H54 (cell line): ENCODE measurements at places on chromosomes 12 and 14.

DNA sequence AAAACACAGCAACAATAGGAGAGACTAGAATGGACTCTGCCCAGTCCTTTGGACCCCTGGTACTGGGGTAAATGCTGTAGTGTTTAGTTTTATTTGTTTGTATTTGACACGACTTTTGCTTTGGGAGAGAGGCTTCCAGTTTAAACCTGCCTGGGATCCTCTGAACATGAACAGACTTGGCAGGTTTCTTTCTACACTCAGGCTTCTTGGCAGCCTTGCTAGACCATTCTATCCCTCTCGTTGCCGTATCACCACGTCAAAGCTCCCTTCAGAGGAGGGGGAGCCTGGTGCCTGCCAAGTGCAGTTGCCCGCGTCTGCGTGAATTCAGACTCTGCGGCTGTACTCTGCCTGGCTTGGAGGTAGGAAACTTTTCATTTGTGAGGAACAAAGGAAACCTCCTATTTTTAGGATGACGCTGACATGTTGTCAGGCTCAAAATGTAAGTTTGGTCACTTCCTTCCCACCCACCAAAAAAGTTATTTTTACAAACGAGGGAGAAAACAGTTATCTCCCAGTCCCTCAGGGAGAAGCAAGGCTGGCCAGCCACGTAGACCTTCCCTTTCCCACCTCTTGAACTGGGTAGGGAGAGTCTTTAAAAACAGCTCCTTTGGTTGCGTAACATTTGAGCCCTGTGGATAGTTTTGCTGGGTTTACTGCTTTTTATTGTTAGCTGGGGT, 25.9 kb downstream of the CD9 start:
- no peak for DNase-seq

DNA sequence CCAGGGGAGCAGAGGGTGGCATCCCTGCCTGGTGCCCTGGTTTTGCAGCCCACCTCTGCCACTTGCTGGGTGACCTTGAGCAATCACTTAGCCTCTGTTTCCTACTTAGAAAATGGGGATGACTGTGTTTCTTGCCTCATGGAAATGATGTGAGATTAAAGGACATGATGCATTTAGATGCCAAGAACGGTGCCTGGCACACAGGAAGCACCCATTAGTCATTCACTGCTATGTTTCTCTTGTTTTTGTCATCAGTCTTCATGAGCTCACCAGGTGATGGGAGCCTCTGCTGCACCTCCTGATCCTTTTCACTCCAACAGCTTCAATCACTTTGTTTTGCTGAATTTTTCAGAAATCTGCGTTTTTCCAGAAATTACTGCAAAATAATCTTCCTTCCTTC, 23.6 kb upstream of the ATF1 start:
- DNase-seq = no peak

- DNase-seq = no peak
These were observed 8.4 kb upstream of the MYF6 start for GRCh38 chr12:80698847-80699542.

- no peak for DNase-seq
These were observed 10.4 kb upstream of the OSBPL8 start for GRCh38 chr12:76569685-76570604.

DNA sequence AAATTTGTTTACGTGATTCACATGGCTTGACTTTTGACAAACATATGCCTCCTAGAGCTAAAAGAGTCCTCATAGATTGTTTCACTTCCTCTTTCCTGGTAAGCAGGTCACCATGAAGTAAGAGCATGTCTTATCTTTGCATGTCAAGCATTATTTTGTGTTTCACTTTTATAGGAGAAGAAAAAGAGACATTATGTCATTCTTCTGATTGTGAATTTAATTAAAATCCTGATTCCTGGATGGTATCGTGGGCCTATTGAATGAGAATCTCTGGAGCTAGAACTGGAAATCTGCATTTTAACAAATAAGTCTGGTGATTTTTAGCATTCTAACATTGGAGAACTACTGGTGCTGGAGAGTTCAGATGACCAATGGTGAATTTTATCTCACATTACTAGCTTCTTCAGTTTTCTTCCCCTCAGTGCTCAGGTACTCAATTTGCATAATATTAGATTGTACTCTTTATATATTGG, 218.6 kb upstream of the ATP2B1 start:
- no peak for DNase-seq

DNA sequence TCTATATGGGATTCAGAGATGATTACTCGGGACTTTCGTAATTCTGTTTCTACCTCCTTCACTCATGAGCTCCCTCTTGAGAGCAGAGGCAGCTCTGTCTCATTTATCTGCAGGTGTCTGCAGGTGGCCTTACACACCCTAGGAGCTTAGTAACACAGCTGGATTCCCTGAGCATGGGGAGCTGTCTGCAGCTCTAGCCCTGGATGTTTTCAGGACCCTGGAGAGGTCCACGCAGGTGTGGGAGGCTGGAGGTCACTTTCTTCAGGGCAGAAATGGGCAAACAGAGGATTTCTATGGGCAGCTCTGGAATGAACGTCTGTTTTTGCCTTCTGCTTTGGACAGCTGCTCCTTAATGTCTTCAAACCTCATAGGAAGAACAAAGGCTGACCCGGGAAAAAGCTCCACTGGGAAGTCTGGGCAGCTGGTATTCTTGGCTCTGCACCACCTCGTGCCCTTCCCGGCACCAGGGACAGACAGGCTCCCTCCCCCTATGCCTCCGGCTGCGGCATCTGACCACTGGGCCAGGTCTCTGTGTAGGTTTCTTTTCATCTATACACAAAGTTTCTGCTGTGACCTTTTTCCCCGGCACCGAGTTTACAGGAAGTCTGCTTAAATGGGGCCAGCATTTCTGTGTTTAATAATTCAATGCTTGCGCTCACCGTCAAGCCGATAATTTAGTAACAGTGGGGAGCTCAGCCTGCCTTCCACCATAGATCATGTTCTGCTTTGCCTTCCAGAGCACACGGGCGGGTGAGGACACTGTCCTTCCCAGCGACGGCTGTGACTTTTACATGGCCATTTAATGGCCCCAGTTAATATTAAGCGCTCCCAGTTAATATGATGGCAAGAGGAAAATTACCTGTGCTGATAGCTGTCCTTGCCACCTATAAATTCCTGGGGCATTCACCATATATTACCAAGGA, 320.2 kb upstream of the SFSWAP start:
- no peak for DNase-seq

GRCh38 chr14:57199921-57200320, 68.8 kb downstream of the EXOC5 start:
- DNase-seq = no peak

DNA sequence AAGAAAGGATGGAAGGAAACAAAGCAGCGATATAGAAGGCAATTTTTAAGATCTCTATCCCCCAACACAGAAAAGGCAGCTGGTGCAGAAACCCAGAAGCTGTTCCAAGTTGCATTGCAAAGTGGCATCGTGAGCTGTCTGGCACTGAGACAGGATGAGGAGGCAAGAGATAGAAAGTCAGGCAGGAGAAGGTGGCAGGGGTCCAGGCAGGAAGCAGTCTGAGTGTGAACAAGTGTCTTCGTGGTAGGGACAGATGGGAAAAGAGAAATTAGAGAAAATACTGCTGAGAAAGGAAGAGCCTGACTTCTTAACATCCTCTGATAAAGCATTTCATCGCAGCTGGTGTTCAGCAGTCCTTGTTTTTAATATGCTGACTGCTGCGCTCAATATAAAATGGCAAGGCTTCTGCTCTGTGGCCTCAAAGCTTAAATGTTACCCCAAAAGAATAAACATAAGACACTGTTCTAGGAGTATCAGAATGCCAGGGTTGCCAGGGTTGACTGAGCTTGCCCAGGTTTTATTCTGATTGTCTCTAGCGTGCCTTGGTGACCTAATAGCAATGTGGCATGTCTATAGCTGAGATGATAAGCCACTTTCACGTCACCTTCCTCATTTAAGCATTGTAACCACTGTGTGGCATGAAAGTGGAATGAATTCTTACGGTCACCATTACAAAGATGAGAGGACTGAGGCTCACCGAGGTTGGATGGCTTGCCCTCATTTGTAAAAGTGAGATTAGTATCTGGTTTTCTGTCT, 397.6 kb downstream of the NUAK1 start:
- no peak for DNase-seq

DNA sequence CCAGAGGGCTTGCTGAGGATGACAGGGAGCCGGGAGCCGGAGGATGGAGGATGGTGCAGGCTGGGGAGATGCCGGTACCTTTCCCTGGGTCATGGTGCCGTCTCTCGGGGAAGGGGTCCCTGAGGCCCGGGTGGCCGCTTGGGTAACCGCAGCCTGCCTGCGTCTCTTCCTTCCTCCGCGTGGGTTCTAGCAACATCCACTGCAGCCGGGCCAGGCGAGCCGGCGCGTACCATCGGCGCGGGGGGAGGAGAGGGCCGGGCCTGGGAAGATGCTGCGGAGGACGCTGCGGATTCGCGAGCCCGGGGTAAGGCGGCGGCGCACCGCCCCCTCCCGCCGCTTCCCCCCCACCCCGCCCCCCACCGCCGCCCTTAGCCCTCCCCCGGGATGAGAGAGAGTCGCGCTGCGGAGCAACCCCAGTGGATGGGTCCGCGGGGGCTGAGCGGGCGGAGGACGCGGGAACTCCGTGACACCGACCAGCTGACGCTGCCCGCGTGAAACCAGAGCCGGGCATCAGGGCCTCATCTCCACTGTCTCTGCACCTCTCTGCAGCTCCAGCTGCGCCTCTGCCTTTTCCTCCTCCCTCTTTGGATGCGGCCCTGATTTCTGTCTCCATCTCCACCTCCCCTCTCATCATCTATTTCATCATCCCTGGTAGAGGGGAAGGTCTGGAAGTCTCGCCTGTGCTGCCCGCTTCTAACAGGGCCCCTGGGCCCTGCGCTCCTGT, at the start of gene FAIM2:
TSS of gene FAIM2 (minus strand) at position 201 of the 724 bp plus-strand sequence. CDS start at position 93, 108 bp downstream.
- no peak for DNase-seq

DNA sequence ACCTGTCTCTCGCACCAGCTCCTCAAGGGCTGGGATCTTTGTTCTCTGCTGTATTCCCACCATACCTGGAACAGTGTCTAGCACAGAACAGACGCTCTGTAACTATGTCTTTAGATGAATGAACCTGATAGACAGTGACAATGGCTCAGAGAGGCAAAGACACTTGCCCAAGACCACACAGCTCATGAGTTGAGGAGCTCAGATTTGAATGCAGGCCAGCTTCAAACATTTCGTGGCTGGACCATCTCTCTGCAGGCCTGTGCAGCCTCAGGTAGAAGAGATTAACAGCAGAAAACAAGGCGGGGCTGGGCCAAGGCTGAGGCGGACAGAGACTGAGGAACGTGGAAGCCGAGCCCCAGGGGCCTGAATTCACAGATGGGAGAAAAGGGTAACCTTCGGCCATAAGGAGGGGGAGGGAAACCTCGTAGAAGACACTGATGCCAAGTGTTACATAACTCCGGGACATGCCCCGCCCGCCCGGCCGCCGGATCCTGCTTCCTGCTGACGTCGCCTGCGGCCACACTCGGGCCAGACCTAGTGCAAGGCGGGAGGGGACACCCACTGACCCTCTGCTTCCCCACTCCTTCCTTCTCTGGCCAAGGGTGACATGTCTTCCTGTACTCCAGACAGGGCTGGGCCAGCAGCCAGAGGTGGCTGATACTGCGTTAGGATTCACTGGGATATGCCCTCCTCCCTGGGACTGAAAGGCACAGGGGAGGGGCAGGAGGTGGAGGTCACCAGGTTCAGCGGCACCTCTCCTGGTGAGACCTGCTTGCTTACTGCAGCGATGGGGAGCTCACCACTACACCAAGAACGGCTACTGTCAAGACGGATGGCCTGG, 86.8 kb downstream of the RFLNA start:
- no peak for DNase-seq

- DNase-seq = no peak
These were observed 71.1 kb downstream of the PTPRR start for GRCh38 chr12:70849265-70849960.

DNA sequence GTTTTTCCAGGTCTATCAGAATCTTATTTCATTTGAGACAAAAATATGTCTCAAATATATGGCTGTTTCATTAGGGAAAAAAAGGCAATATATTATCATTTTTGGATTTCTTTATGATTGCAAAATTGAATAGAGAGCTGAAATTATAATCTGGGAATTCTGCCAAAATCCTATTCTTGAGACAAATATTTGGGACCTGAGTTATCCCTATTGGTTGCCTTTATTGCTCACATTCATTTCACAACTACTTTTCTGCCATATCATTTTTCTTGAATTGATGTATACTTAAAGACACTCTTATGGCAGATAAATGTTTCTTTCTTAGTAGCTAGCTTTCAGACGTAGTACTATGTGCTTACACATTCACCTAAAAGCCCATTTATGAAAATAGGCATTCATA, 241.6 kb upstream of the NOVA1 start:
- DNase-seq = no peak

DNA sequence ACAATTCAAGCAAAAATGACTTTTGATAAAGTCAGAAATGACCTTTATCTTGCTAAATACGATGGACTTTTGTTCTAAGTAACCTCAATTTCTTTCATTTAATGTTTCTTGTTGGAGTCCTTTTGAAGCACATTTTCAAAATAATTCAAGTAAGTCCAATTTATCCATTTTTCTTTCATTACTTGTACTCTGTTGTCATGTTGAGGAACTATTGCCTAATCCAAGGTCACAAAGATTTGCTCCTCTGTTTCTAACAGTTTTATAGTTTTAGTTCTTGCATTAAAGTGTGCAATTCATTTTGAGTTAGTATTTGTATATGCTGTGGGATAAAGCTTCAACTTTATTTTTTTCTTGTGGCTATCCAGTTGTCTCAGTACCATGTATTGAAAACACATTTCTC, 66.7 kb downstream of the CCER1 start:
- no peak for DNase-seq

DNA sequence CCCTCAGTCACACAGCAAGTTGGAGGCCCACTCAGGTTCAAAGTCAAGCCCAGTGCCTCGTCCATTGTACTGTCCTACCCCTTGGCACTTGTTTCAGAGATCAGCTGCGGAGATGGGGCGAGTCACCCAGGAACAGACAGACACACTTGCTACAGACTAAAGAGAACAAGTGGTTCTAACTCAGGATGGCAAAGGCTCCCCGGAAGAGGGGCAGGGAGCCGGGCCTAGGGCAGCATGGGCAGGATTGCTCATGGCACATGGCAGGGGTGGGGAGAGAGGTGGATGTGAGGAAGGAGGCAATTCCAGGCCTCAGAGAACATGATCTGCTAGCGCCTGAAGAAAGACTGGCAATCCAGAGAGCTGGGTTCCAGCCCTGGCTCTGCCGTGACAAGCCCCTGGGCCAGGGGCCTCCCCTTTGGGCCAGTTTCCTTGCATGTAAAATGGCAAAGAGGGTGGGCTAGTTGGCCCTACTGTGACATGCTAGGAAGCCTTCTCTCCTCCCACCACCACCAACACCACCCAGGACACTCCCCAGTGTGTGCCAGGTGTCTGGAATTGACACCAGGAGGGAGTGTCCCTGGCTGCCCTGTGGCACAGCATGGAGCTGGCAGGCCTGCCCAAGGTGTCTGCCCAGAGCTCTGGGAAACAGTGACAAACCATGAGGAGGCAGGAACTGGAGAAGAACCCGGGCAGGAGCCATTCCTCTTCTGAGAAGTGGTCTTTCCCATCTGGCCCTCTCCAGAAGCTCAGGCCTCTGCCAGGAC, 24.0 kb upstream of the IRF2BPL start:
- no peak for DNase-seq

DNA sequence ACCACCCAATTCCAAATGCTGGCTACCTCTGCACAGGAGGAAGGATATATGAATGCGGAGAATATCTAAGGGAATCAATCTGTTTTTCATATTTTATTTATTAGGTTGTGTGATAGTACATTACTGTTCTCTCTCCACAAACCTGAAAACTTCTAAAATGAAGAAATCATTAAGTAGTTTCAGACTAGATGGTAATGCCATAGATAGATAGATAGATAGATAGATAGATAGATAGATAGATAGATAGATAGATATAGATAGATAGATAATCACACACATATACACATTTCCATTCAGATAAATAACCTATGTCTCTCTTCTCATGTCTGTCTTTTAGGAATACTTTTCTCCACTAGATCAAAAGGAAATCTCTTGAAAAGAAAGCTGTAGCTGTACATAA, 126.1 kb upstream of the TSPAN8 start:
- DNase-seq = no peak
